ENCODE measurements at places on chromosomes 3 and 15. TPM values are rescaled to one million over a fixed set of nuclear protein-coding genes. Genes with fewer than 3 reads are reported as not detected.

Gene DNAH12
- under 0.01 TPM for polyA plus RNA-seq

Gene CPN2
- polyA plus RNA-seq: 0.58 TPM

Gene RHOV
- polyA plus RNA-seq: 0.30 TPM

Gene PLA1A
- polyA plus RNA-seq: 1.0 TPM

Gene IL5RA
- polyA plus RNA-seq: 0.05 TPM

Gene POPDC2
- polyA plus RNA-seq: 1.7 TPM

Gene KBTBD8
- polyA plus RNA-seq: 0.71 TPM

Gene ABHD17C
- 4.5 TPM for polyA plus RNA-seq

Gene DLEC1
- 0.34 TPM for polyA plus RNA-seq

Gene LTK
- 0.86 TPM for polyA plus RNA-seq

Gene KBTBD13
- polyA plus RNA-seq: not detected

Gene TRIP4
- 15.1 TPM for polyA plus RNA-seq

Gene ALS2CL
- 10.0 TPM for polyA plus RNA-seq

Gene PP2D1
- not detected for polyA plus RNA-seq

Gene C15orf40
- polyA plus RNA-seq: 14.4 TPM

Gene GOLGA6L6
- not detected for polyA plus RNA-seq

Gene DZIP1L
- polyA plus RNA-seq: 5.3 TPM

Gene AZI2
- polyA plus RNA-seq: 28.7 TPM

Gene GMNC
- not detected for polyA plus RNA-seq

Gene ARHGEF26
- polyA plus RNA-seq: 6.9 TPM

Gene CCR9
- polyA plus RNA-seq: not detected

Gene CADM2
- polyA plus RNA-seq: 0.22 TPM

Gene NR2E3
- polyA plus RNA-seq: 0.10 TPM

Gene LYZL4
- polyA plus RNA-seq: not detected

Gene MFGE8
- 348 TPM for polyA plus RNA-seq

Gene GOLGA6A
- polyA plus RNA-seq: not detected

Gene IGF2BP2
- polyA plus RNA-seq: 6.0 TPM

Gene GOLGA6L2
- not detected for polyA plus RNA-seq

Gene CCDC191
- 1.2 TPM for polyA plus RNA-seq

Gene MOBP
- not detected for polyA plus RNA-seq

Gene ZWILCH
- polyA plus RNA-seq: 1.7 TPM

Gene GOLGA8J
- polyA plus RNA-seq: 0.21 TPM

Gene GP5
- not detected for polyA plus RNA-seq

Gene SLC24A5
- not detected for polyA plus RNA-seq

Gene SLC22A14
- 0.11 TPM for polyA plus RNA-seq

Gene IL16
- polyA plus RNA-seq: 9.3 TPM

Gene ZMYND10
- 1.1 TPM for polyA plus RNA-seq

Gene SPESP1
- polyA plus RNA-seq: 0.99 TPM

Gene ALDH1A3
- 10.3 TPM for polyA plus RNA-seq

Gene C3orf85
- polyA plus RNA-seq: not detected

Gene AHSG
- not detected for polyA plus RNA-seq

Gene MCTP2
- 2.6 TPM for polyA plus RNA-seq

Gene GRK7
- polyA plus RNA-seq: not detected

Gene FSIP1
- polyA plus RNA-seq: 0.42 TPM

Gene MITF
- 7.3 TPM for polyA plus RNA-seq

Gene SLC15A2
- polyA plus RNA-seq: 1.3 TPM

Gene DUOXA1
- polyA plus RNA-seq: 0.90 TPM

Gene SUSD5
- 1.9 TPM for polyA plus RNA-seq

Gene TGM5
- polyA plus RNA-seq: 0.06 TPM

Gene CCRL2
- 2.0 TPM for polyA plus RNA-seq

Gene STXBP5L
- not detected for polyA plus RNA-seq

Data from adipose tissue (tissue), 3 donors.